ENCODE measurements at places on chromosomes 11 and 22.

DNA sequence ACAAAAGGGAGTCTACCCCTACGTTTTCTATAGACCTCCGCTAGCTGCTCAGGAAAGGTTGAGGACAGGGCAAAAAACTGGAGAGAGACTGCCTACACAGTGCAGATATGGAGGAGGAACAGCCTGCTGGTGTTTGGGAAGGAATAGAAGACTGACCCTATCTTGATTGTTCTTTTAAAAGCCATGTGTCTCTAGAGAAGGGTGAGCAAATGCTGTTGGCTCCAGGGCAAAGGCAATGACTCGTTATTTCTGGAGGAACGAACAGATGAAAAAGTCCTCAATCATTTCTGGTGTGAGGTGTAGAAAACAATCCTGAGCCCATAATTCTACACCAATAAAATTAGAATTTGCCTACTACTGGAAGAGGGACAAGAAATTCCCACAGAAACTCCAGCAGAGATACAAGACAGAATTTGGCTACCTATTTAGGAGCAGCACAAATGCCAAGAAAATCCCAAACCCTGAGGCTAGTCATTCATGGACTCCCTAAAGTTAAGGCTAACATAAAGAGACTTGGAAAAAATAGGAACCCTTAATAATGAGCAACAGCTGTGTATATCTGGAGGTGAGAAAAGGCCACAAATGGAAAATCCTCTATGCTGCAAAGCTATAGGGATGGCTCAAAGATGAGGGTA, 1206.3 kb upstream of the CNTN5 start:
- DNase-seq, result no peak

GRCh38 chr11:2316169-2316962, 14.6 kb downstream of the TSPAN32 start:
- DNase-seq, result no peak

DNA sequence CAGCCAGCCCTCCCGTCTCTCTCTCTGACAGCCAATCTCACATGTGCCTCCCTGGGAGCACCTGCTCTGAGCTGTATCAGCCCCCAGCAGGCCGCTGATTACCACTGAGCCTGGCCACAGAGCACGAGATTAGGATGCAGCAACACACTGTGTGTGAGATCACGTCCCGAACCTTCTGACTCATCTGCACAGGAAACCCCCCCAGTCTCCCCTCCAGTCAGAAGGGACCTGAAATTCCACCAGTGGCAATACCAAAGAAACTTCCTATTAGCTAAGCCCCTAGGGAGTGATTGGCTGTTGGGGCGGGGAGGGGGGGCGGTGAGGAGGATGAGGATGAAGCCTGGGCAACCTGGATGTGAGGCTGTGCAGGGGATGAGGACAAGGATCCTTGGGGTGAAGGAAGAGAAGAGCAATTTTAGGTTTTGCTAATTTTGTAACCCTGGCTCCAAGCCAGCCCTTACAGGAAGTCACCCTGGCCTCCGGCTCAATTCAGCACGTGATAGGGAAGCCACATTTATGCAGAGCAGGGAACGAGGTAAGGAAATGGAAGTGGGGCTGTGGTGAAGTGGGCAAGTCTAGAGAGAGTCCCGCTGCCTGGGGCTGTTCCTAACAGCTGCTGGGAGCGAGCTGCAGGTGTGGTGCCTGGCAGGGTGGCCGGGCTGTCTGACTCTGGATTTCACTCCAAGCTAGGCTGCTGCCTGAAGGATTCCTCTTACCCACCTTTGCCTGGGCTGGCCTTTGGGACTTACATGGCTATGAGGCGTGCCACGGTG, 1.9 kb downstream of the SLC43A3 start:
- DNase-seq, result no peak

- DNase-seq, result no peak
These were observed 690.9 kb downstream of the BRD1 start for GRCh38 chr22:49136816-49137180.

- DNase-seq, result no peak
These were observed 863 bp downstream of the SIAE start for GRCh38 chr11:124672536-124673215.
